ENCODE measurements at places on chromosomes 3 and 15.

DNA sequence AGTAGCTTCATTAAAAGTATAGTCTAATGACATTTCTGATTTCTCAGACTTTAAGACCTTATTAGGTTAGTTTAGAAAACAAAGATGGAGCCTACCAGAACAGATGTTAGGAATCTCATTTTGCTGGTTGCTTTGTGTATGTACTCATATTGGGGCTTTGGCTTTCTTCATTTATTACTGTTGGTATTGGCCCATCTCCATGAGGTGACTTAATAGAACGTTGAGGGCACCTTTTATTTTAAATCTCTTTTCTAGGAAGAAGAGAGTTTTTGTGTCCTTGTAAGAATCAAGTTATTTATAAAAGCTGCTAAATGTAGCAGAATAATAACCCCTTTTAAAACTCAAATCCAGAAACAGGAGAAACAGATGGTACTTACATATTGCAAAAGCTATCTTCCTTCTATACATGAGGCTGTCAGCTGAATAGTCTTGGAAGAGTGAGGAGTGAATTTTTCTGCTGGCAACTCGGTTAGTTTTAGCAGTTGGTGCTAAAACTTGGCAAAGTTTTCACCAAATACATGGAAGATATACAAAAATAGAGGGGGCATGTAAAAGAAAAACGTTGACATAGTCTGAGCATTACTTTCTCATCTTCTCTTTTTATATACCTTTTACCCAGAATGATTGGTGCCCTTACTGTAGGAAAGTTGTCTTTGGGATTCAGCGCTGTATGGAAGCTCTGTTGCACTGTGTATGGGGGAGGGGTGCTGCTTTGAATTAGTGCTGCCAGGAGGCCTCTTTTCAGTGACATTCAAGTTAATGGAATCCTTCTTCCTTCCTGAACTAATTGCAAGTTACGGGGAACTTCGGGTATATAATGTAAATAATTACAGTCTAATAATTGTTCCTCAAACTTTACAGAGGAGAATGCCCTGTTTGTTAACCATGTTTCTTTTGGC is 35.8 kb downstream of the CTNNB1 start:
- no peak for DNase-seq

- DNase-seq: no peak
Measured at GRCh38 chr15:50278496-50278895, 13.0 kb upstream of the HDC start.

GRCh38 chr15:76359152-76359551 is 22.6 kb downstream of the ISL2 start:
- no peak for DNase-seq

DNA sequence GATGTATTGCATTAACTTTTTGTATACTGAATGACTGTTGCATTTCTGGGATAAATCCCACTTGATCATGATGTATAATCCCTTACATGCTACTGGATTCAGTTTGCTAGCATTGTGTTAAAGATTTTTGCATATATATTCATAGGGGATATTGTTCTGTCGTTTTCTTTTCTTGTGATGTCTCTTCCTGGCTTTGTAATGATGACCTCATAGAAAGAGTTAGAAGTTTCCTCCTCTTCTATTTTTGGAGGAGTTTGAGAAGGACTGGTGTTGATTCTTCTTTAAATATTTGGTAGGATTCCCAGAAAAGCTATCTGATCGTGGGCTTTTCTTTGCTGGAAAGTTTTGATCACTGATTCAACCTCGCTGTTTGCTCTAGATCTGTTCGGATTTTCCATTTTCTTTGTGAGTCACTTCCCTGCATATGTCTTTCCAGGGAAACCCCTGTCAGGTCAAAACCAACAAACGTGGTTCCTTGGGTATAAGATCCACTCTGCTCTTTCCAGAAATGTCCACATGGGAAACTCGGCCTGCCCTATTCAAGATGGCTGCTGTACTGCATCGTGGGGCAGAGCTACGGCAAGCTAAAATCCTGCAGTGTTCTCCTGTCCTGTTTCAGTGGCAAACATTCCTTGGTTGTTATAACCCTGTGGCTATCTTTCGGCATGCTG is 120.4 kb downstream of the GABRG3 start:
- DNase-seq: no peak

GRCh38 chr15:41585127-41586047 is 26.4 kb downstream of the TYRO3 start:
- no peak for DNase-seq

DNA sequence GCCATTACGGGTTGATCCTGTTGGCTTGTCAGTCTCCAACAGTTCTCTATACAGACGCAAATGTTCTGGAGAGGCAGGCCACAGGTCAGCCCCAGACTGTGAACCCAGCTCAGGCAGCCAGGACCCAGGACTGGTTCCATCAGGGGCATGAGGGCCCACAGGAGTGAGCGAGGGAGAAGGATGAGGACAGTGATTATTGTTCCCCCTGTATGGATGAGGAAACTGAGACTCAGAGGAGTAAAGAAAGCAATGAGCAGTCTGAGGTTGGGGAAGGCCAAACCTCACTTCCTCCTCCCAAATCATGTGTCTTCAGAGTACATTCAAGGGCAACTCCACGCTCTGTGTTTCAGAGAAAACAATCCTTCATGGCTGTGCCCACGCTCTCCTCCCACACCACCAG is 121.9 kb downstream of the RPLP1 start:
- DNase-seq: no peak

DNA sequence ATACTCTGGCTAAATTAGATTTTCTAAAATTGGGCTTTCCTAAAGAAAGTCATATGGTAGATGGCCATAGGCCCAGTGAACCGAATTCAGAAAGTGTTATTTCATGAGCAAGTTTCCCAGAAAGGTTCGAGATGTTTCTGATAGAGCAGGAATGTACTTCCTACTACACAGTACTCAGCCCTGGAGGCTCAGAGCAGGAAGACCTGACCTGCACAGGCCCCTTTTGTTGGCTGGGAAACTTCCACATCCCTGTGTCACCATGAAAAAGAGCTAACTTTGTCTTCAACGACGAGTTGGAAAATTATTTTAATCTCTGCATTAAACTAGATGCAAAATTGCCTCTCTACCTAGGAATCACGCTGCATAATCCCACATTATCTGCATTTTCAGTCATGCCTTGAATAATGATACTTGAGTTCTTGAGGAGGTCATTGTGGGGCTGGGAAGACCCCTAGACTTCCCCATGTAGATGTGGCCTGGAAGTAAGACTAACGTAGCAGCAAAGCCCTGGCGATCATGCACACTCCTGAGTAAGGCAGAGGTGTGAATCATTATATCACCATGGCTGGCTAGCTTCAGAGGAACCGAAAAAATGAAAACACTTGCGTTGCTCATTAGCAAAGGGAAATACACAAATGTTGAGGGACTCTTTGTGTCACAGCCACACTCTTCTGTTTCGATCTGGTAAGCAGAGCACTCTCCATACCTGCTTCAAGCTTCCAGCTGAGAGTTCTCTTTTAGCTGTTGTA is 47.1 kb downstream of the CMTM7 start:
- no peak for DNase-seq

- DNase-seq: no peak
Measured at GRCh38 chr3:45571969-45572368, 22.6 kb upstream of the LIMD1 start.

DNA sequence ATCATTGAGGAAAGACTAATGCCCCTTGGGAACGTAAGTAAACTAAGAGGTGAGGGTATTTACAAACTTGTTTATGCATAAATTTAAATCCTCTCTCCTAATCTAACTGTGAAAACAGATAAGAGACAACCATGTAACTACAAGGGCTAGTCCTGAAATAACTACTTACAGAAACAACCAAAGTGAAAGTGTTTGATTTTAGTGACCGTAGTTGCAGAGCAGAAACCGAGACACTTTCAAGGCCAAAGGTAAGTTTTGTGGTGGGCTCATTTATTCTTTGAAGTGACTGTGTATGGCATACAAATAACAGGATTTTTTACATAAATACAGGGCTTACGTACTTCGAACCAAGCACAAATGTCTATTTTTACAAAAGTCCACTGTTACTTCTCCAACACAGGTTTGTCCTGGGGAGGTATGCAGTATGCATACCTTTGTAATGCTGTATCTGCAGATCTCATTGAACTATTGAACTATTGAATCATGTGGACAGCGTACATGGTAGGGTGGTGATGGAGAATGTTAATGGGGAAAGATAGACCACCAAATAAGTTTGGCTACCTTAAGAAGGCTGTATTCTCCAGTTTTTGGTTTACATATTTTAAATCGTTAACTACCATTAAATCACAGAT is 99.6 kb upstream of the RBMS3 start:
- DNase-seq: no peak

DNA sequence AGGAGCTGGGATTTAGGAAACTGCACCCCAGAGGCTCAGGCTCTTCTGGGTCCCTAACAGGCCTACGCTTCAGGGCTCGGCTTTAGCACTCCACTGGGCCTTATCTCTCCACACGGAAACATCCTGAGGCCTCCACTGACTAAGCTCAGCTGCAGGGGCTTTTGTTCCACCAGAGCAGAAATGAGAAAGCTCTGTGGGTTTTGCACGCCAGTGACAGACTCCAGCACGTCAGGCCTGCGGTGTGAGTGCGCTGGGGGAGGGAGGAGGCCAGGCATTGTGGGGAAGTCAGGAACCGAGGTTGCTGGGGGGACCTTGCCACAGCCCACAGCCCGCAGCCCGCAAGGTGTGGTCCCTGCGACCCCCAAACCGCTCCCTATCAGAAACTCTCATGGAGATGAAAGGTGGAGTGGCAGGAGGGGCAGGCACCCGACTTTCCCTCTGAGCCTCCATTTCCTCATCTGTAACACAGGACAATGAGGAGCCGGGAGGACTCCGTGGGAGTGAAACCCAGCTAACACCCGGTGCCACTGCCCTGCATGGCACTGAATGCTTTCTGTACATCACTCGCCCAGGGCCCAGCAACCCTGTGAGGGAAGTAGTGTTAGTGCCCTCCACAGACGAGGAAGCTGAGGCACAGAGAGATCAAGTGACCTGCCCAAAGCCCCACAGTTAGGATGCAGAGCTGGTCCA is 106.5 kb downstream of the TPRA1 start:
- peak; percentile 33 for DNase-seq

GRCh38 chr3:15287565-15288330 is 44.6 kb downstream of the SH3BP5 start:
- no peak for DNase-seq

DNA sequence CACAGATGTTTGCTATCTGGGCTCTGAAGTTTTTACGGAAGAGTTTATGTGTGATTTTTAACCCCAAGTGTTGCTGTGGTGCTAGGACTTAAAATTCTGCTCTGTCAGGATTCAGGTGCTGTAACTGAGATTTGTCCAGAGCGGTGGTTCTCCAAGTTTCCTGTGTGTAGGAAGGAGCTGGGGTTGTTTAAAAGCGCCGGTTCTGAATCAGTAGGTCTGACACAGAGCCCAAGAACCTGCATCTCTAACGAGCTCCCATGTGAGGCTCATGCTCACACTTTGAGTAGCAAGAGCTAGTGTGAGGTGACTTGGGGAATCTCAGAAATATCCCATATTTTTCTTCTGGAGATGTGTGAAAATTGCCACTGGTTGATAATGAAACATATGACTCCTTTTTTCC is 325.5 kb downstream of the SATB1 start:
- DNase-seq: no peak

DNA sequence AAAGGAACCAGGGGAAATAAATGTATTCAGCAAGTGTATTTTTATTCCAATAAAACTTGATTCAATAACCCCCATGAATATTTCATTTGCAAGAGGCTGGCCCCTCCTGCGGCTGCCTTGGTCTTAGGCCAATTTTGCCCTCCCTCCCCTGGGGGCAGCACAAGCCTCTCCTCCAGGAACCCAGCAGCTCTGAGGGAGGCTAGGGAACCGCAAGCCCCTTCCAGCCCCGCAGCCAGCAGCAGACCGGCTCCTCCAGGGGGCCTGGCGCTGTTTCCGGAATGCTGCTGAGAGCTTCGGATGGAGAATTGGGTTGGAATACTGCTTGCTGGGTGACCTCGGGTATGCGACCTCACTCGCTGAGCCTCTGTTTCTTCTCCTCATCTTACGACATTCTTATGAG is 150.1 kb downstream of the RAB11A start:
- no peak for DNase-seq

DNA sequence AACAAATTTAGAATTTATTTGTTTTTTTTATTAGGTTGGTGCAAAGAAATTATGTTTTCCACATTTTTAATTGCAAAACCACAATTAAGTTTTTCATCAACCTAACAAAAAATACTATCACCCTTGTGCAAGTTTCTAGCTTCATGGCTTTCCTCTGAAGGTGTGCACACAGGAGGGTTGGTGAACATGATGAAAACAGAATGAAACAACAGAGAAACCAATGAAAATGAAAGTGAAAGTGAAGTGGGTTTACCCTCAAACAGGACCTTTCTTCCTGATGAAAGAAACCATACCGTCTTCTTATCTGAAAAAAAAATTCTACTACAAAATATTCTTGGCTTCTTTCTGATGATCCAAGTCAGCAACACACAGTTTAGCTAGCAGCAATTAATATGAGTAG is 71.9 kb upstream of the FEZF2 start:
- no peak for DNase-seq

GRCh38 chr3:9761919-9762318 is 7.8 kb downstream of the CAMK1 start:
- DNase-seq: no peak

- DNase-seq: no peak
Measured at GRCh38 chr3:4976109-4976508, 3.1 kb upstream of the BHLHE40 start.

- no peak for DNase-seq
Measured at GRCh38 chr3:99394831-99395778, 243.3 kb upstream of the COL8A1 start.

GRCh38 chr3:158970006-158970405 is 168.2 kb downstream of the MFSD1 start:
- DNase-seq: no peak

GRCh38 chr3:37297459-37297858 is 123.1 kb upstream of the LRRFIP2 start:
- DNase-seq: no peak

- DNase-seq: peak; percentile 13
Measured at GRCh38 chr3:158532099-158532734, 38.8 kb upstream of the MLF1 start.

DNA sequence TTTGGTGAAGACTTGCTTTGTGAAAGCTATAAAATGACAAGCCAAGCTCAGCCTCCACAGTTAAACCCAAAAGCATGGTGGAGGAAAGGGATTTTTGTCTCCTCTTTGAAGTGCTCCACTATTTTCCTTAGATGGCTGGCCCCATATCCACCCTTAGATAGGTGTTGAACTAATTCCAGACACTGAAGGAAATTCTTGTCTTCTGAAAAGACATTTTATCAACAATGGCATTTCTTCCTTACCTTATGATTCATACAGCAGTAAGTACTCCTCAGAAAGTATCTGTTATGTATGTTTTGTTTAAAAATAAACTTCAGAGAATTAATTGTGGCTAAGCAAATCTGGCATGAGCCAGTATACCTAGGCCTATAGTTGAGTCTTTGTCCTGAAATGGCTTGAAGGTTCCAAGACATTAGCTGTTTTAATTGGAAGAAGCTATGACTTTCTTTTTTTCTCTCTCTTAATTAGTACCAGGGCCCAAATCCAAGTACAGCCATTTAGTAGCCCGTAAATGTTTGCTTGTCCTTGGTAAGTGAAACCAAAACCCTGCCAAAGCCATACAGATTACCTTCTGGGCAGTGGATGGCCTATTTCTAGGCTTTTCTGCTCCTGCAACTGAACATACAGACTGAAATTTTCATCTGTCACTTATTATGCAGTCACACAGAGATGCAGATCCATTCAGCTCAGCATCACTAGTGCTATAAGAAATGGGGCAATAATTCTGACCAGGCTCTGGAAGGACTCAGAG is 5.1 kb upstream of the BFSP2 start:
- no peak for DNase-seq
